Motor neuron (in vitro differentiated cells): ENCODE measurements at places on chromosomes 4 and X. TPM values are rescaled to one million over a fixed set of nuclear protein-coding genes. Genes with fewer than 3 reads are reported as not detected.

DNA sequence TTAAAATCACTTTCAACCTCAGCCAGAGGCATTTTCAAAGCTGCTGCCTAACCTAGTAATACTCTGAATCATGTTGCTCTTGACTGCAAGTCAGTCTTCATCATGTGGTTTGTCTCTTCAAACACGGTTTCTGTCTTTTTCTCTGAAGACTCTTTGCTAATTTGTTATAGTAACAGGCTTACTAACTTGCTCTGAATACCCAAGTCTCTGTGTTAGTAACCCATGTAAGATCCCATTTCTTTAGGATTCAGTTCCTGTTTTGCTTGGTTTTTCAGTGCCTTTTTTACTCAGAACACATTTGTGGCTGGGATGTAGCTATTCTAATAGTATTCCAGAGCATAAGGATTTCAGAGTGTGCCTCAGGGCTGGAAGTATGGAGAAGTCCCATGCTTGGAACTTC is 1450.6 kb upstream of the IGFBP7 start:
- no peak for ATAC-seq

The DMP1 gene
- 0.39 TPM in 1 of 2 replicates, not detected in the other for total RNA-seq

The PPP1R3F gene
- total RNA-seq: 12.6 TPM in 2 replicates

DNA sequence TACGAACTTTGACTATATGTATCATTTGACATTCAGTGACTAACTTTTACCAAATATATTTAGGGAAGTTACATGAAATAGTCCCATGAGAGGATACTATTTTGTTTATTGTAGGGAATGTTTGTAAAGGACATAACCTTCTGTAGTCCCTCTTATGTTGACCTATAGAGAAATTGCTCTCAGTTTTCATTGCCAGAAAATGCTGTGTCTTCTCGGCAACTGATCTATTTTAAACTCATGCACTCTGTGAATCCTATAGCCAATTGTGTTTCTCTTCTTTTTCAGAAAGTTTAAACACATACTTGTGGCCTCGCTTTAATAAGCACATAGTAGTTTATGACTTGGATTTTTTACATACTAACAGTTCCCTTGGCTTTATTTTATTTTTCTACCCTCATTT is 38.2 kb downstream of the DMP1 start:
- no peak for ATAC-seq

DNA sequence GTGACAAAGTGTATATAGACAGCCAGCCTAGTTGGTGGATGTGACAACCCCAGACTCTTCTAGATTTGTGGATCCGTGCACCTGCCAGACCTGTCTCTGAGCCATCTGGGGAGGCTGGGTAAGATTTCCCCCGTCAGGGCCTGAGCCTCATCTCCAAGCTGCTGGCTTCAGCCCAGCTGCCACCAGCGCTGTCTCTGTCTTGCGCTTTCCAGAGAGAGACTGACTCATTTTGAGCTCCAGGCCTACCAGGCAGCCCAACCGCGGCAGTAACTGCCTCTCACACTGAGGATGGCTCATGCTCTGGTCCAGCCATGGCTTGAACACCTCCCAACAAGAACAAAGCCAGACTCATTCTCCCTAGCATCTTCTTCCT is 26.4 kb downstream of the NOP14 start:
- no peak for ATAC-seq

The SPOCK3 gene
- not detected in 2 replicates for total RNA-seq

GRCh38 chr4:70902577-70903290 is 565 bp downstream of the MOB1B start:
- ATAC-seq: peak; percentile 72
